Osteocyte (in vitro differentiated cells): ENCODE measurements at places on chromosomes 1 and 21. TPM values are rescaled to one million over a fixed set of nuclear protein-coding genes. Genes with fewer than 3 reads are reported as not detected.

- H3K4me3 ChIP-seq: no peak overlapping the region
- no peaks in the 10 kb centered on the region for H3K4me1 ChIP-seq
- H3K27me3 ChIP-seq: peaks cover 12% of the 10 kb centered on the region
- no peaks in the 10 kb centered on the region for H3K36me3 ChIP-seq
Observed at GRCh38 chr1:209443975-209444651, 139.4 kb upstream of the CAMK1G start.

DNA sequence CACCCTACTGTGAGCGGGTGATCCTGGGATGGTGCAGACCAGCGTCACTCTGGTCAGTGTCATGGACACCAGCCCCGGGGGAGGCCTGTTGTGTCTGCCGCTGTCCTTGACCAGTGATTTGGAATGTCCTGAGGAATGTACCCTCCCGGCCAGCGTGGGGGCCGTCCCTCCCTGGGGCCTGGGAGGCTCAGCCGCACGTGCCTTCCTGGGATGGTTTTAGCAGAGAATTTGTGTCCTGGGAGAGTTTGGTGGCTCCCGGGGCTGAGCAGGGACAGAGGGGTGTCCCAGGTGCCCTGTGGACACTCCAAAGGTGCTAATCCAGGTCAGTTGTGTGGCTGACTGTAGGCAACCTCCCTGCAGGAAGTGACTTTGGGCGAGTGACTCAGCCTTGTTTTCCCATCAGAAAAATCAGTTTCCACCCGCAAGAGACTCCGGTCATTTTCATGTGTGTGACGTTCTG is 6.2 kb downstream of the ARHGEF16 start:
- H3K27me3 ChIP-seq: no peaks in the 10 kb centered on the region
- no peaks in the 10 kb centered on the region for H3K36me3 ChIP-seq

DNA sequence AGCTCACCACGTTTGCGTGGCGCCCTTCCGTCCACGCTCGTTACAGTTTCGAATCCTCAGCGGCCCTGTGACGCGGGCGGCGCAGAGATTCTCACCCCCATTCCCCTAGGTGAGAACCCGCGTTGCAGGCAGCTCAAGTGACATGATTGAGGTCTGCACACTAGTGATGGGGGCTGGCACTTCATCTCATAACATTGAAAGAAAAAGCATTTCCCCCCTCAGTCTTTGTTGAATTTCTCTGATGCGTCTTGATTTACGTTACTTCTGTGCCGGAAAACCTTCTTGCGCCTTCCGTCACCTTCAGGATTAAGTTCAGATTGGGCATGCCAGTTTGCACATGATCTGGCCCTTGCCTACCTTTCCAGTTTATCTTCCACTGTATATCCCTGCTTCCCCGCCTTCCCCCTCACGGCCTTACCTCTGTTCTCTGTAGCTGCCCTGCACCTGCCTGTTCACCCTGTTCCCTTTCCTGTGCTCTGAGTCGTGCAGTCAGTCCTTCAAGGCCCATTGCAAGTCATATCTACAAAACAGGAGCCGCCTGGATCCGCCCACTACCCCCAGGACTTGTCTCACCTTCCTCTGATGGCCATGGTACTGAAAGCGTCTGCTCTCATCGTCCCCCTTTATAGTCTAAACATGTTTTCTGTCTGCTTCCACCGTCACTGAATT is 1.1 kb downstream of the CTPS1 start:
- H3K36me3 ChIP-seq: peaks cover 6% of the 10 kb centered on the region
- peak overlapping the region; percentile 74 for H3K27ac ChIP-seq
- H3K4me1 ChIP-seq: peaks cover 39% of the 10 kb centered on the region
- DNase-seq: no peak

DNA sequence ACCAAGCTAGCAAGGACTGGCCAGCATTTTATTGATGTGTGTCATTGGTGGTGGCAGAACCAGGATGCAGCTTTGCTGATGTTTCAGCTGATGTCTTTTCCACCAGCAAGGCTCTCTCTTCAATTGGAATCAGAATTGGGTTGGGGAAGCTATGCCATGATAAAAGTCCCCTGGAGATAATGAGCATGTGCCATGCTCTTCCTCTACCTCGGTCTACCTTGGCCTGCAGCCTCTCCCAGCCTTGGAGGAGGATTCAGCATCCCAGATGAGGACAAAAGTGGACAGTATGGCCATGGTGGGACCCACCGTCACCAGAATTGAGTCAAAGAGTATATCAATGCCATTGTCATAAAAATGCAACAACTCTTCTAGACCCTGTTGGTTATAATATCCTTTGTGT is 8.6 kb downstream of the AVPR1B start:
- peaks cover 23% of the 10 kb centered on the region for H3K27me3 ChIP-seq
- no peaks in the 10 kb centered on the region for H3K36me3 ChIP-seq

Gene FCGR1A
- total RNA-seq: not detected in 2 replicates

GRCh38 chr1:198186916-198187580 is 30.2 kb downstream of the NEK7 start:
- H3K27ac ChIP-seq: no peak overlapping the region
- no peaks in the 10 kb centered on the region for H3K36me3 ChIP-seq
- no peak overlapping the region for H3K4me3 ChIP-seq

DNA sequence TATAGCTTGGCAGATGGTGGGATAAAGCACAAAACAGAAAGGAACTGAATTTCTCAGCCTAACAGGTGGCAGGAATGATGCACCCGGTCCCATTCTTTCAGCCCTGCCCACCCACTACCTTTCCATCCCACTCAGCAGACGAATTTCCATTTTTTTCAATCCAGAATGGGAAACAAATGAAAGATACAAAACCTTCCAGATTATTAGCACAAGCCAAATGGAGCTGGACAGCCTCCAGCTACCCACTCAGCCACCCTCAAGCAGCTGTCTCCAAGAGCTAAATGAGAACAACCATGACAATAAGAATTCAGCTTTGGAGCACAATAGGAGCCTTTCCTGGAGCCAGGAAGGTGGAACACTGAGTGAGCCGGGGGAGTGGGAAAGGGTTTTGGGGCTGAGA is 96.3 kb upstream of the ST6GALNAC5 start:
- no peaks in the 10 kb centered on the region for H3K4me1 ChIP-seq
- peaks cover 29% of the 10 kb centered on the region for H3K27me3 ChIP-seq
- DNase-seq: no peak

GRCh38 chr1:9486466-9487140 is 52.7 kb upstream of the SLC25A33 start:
- no peak overlapping the region for H3K4me3 ChIP-seq
- DNase-seq: no peak
- no peaks in the 10 kb centered on the region for H3K27me3 ChIP-seq
- no peak overlapping the region for H3K27ac ChIP-seq

Gene DFFA
- total RNA-seq: 39.6 and 39.8 TPM in 2 replicates

DNA sequence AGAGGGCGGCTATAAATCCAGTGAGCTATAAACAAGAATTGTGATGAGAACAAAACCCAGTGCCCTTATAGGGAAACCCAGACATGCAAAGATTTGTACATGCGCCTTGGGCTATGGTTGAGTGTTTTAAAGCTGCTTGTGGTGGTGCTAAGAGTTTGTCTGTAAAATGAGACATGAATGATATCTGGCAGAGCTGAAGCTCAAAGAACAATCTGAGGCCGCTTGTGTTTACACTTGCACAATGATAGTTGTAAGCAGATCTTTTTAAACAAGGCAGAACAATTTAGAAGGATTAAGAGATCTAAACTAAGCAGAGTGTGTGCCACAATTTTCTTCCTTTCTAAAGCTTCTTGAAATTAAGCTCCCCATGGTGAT is 80.4 kb upstream of the ADAMTS5 start:
- H3K4me3 ChIP-seq: no peak overlapping the region
- H3K27ac ChIP-seq: peak overlapping the region; percentile 91
- no peaks in the 10 kb centered on the region for H3K27me3 ChIP-seq
- no peaks in the 10 kb centered on the region for H3K36me3 ChIP-seq
- DNase-seq: no peak

Gene WNT4
- total RNA-seq: 0.13 and 0.19 TPM in 2 replicates

DNA sequence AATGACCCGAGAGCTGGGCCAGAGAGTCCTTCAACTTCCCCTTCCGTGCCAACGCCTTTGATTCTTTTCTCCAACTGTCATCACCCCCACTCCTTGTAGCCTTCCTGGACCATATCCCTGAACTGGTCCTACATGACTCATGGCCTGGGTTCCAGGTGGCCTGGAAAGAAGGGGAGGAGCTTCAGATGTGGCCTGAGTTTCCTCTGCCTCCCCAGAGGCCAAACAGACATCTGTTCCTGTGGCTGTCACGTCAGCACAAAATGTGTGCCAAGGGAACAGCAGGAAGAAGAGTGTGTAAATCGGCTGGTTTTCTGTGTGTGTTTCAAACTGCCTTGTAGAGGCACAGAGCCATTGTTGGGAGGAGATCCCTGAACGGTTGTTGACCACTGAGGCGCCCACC is 24.9 kb upstream of the KIRREL1 start:
- H3K27ac ChIP-seq: no peak overlapping the region
- no peaks in the 10 kb centered on the region for H3K36me3 ChIP-seq
- H3K27me3 ChIP-seq: peaks cover 22% of the 10 kb centered on the region

Gene KRTAP6-3
- total RNA-seq: not detected in 2 replicates

- H3K4me1 ChIP-seq: peaks cover 28% of the 10 kb centered on the region
- no peak overlapping the region for H3K4me3 ChIP-seq
- DNase-seq: no peak
- no peak overlapping the region for H3K27ac ChIP-seq
- H3K27me3 ChIP-seq: no peaks in the 10 kb centered on the region
- H3K36me3 ChIP-seq: no peaks in the 10 kb centered on the region
Observed at GRCh38 chr1:61124078-61124477, 41.7 kb downstream of the NFIA start.

Gene TCEANC2
- 3.1 and 3.9 TPM in 2 replicates for total RNA-seq

DNA sequence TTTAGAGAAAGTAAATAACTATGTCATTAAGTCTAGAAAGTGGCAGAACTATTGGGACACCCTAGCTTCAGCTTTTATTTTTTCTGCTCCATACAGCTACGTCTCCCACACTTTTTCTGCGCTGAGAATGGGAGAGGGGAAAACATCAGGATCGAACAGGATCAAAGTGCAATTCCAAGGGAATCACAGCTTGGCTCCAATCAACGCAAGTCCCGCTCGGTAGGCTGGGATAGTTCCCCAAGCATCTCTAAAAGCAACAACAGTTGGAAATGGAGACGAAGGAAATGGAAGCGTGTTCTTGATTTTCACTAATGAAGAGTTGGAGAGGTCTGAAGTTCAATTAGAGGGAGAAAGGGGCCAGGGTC is 536 bp downstream of the HMGCL start:
- peak overlapping the region; percentile 96 for H3K4me3 ChIP-seq
- H3K4me1 ChIP-seq: peaks cover 18% of the 10 kb centered on the region
- DNase-seq: no peak
- peak overlapping the region; percentile 98 for H3K27ac ChIP-seq

Gene HRNR
- total RNA-seq: not detected in 2 replicates

Gene NEGR1
- 5.0 and 7.6 TPM in 2 replicates for total RNA-seq

- peaks cover 2% of the 10 kb centered on the region for H3K4me1 ChIP-seq
- H3K27me3 ChIP-seq: no peaks in the 10 kb centered on the region
- H3K4me3 ChIP-seq: no peak overlapping the region
- DNase-seq: no peak
Observed at GRCh38 chr1:203754455-203754864, 10.5 kb upstream of the LAX1 start.

Gene ARHGEF10L
- 24.0 and 26.0 TPM in 2 replicates for total RNA-seq

Gene HAPLN2
- total RNA-seq: 0.35 TPM in 1 of 2 replicates, not detected in the other

Gene L1TD1
- not detected in 2 replicates for total RNA-seq

GRCh38 chr21:29939924-29940275 is at the start of gene GRIK1:
Gene GRIK1 (minus strand): TSS chr21:29939996.
- H3K4me3 ChIP-seq: peak within 1 kb of the TSS; percentile 77
- no peaks in the 10 kb centered on the region for H3K36me3 ChIP-seq
- H3K4me1 ChIP-seq: peaks cover 14% of the 10 kb centered on the region

Gene CLCNKA
- not detected in 2 replicates for total RNA-seq

DNA sequence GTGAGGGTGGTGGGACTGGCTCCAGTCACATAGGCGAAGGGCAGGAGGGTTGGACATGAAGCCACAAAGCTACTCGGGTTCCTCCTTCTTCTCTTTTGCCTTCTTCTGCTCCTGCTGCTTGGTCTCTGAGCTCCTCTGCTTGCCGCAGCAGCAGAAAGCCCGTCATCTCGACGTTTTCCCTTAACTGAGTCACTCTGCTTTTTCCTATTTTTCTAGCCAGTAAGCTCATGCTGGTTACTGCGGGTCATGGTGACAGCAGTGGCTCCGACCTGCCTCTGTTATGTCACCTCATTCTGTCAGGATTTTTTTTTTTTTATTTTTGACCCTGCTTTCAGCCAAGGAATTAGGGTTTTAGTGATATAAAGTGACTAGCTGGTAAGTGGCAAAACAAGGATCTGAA is 2.6 kb upstream of the FMOD start:
- H3K27ac ChIP-seq: no peak overlapping the region
- DNase-seq: no peak
- H3K4me3 ChIP-seq: no peak overlapping the region
- H3K27me3 ChIP-seq: peaks cover 60% of the 10 kb centered on the region
- H3K36me3 ChIP-seq: no peaks in the 10 kb centered on the region
- no peaks in the 10 kb centered on the region for H3K4me1 ChIP-seq
